ENCODE measurements at places on chromosomes 5 and 9.
A peak's percentile ranks its signal among the peaks of the same experiment; 100 is the strongest.

DNA sequence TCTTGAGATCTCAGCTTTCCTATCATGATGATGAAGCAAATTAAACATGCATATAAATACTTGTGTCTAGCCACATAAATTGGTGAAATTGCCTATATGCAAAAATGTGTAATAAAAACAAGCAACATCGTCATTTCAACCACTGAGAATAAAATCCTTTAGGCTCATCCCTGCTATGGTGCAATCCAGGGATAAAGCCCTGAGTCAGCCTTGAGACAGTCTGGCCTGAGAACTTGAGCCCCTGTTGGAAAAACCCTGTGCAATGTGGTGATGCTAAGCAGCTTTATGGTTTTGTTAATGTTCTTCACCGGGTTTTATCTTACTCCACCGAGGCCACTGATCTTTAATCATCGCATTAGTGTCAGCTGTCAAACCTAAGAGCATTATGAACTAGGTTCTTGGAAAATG lies 170.5 kb downstream of the DCP2 start:
- DNase-seq: no peak

DNA sequence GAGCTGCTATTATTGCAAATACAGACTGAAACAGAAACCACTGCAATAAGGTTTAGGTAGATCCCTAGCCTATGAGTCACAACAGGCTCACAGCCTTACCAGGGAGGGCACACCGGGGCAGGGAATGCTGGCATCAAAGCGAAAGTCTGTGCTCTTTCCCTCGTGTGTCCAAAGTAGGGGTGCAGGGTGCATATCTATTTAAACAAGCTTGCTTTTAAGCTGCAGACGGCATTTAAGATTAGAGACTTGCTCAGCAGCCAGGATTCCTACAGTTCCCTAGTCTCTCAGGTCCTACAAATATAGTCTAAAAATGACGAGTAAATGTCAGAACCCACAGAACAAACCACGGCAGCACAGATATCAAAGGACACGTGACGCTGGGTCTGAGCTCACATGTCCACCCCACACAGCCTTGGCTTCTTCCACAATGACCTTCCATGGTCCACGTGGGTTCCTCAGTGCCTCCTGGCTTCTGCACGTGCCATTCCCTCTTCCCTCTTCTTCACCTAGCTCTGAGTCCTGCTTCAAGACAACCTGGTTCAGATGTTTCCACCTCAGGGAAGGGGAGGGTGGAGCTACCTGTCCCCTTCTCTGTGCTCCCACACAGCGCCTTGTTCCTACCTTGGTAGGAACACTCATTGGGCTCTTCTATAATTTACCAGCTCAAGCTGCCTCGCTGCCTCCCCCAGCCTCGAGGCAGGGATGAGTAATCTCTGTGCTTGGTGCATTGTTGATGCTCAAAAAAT lies 193.2 kb downstream of the MAPKAP1 start:
- DNase-seq: no peak

GRCh38 chr9:33489066-33489465 lies 15.3 kb upstream of the NOL6 start:
- DNase-seq: no peak

DNA sequence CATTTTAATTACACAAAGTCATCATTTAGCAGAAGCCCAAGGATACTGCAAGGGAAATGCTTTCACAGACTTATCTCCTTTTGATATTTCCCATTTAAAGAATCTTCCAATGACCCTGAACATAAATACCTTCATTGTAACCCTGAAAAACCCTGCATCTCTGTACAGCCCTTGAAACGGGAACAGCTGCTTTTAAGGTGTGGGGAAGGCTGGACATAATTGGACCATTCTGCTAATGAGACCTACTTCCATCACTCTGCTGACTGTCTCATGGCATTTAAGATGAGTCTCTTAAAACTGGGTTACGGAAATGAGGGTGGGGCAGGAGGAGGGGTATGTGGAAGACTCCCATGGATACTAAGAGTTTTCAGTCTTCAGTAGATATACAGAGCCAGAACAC lies 485.8 kb downstream of the BRINP1 start:
- DNase-seq: no peak

GRCh38 chr5:10572451-10572850 lies 8.6 kb downstream of the ANKRD33B start:
- DNase-seq: no peak

DNA sequence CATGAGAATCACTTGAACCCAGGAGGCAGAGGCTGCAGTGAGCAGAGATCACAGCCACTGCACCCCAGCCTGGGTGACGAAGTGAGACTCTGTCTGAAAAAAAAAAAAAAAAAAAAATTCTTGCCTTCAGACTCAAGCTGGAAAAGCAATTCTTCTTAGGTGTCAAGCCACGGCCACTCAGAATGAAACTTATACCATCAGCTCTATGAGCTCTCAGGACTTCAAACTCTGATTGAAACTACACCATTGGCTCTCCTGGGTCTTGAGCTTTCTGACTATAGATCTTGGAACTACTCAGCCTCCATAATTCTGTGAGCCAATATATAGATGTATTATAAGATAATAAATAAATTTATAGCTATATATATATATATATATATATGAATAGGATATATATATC lies 12.9 kb upstream of the FGF10 start:
- DNase-seq: no peak

- DNase-seq: no peak
These were observed 18.9 kb upstream of the ANKRD55 start for GRCh38 chr5:56251918-56252553.

GRCh38 chr5:80269991-80270438 lies 14.2 kb upstream of the SERINC5 start:
- DNase-seq: peak; percentile 51

GRCh38 chr9:124805186-124805585 lies 28.3 kb downstream of the OLFML2A start:
- DNase-seq: no peak

DNA sequence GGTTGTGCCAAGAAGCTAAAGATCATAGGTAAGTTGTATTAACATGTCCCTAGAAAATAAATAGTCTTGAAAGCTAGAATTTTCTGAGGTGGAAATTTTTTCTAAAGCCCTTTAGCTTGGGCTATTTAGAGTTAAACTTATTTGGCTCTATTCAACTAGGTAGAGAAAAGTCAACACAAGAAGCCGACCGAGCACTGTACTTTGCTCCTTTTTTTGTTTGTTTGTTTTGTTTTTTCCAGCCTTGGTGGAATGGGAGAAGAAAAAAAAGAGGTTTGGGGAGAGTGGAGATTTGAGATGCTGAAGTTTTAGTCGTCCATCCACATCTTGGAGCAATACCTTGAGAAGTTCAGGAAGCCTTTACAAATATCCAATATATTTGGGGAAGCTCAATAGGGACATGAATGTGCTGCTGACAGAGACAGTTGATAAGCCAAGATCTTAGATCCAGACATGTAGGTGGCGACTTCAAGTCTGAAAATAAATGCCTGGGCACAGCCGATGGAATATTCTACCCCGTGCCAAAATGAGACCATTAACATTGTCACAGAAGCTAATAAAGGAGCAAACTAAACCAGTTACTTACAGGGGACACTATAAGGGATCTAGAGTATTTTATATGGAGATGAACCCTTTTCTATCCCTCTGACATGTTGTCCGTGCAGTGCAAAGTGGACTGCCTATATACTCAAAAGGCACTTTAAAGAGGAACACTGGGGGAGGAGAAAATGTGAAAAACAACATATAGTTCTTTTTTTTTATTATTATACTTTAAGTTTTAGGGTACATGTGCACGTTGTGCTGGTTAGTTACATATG lies 466.1 kb downstream of the PTPRD start:
- no peak for DNase-seq

GRCh38 chr9:91500509-91501014 lies 76.9 kb upstream of the NFIL3 start:
- no peak for DNase-seq

GRCh38 chr9:89822996-89823395 lies 218.2 kb downstream of the GADD45G start:
- DNase-seq: no peak

GRCh38 chr5:178487911-178488600 lies 102.1 kb downstream of the COL23A1 start:
- DNase-seq: no peak

GRCh38 chr9:84002344-84002743 lies 21.7 kb downstream of the RMI1 start:
- no peak for DNase-seq

- DNase-seq: no peak
These were observed 141.5 kb upstream of the GAS1 start for GRCh38 chr9:87088621-87089365.

GRCh38 chr9:109182940-109183798 lies 16.1 kb upstream of the FRRS1L start:
- DNase-seq: no peak

GRCh38 chr5:130243641-130244040 lies 339.4 kb downstream of the CHSY3 start:
- no peak for DNase-seq

DNA sequence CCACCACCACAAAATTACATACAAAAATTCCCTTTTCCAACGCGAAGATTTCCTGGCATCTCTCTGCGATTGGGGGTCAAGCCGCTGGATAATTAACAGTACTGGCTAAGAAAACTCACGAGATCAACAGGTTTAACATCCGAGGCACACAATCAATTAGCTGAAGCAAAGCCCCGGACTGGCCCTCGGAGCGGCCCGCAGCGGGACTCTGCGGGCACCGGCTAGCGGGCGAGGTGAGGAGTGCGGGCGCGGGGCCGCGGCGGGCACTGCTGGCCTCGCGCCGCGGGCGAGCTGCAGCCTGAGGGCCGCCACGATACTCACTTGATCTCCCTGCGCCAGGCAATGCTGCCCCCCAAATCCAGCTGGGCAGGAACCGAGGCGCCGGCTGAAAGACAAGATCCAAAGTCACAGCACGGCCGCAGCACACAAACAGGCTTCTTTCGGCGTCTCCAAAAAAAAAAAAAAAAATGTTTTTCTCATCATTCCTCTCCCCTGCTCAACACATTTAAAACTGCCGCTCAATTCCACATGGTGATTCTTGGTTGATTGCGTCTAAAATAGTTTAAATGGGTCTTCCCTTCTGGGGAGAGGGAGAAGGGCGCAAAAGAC lies 210.2 kb downstream of the MEF2C start:
- no peak for DNase-seq

DNA sequence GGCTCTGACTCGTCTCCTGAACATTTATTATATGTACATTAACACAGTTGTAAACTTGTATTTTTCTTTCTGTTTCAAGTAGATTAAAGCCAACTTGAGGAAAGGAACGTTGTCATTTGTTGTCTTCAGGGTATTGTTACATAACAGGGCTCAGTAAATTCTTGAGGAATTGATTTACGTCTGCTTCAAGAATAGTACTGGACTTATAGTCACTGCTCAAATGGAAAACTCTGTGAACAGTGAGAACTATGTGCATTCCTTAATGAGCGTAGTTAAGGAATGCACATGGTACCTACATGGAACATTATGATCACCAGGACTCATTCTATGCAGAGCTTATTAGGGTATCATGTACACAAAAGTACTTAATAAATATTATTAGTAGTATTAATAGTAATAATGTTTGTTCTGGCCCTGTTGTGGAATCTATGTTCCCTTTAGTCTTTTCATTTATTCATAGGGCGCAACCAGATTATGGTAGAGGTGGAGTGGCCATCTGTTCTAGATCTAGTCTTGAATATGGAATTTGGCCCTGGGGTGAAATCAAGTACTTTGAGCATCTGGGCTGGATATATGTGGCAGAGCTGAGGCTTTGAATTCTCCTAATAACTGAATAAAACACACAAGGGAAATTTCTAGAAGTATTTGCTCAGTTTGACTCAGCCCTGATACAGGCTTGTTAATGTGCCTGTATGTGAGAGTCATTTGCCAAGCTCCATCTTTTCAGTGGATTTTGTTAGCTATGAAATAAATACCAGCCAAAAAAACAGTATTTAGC lies 108.6 kb upstream of the SH3GL2 start:
- DNase-seq: no peak

GRCh38 chr5:84372066-84372695 lies 12.5 kb downstream of the EDIL3 start:
- no peak for DNase-seq

GRCh38 chr5:16776611-16777251 lies 159.4 kb downstream of the MYO10 start:
- no peak for DNase-seq

DNA sequence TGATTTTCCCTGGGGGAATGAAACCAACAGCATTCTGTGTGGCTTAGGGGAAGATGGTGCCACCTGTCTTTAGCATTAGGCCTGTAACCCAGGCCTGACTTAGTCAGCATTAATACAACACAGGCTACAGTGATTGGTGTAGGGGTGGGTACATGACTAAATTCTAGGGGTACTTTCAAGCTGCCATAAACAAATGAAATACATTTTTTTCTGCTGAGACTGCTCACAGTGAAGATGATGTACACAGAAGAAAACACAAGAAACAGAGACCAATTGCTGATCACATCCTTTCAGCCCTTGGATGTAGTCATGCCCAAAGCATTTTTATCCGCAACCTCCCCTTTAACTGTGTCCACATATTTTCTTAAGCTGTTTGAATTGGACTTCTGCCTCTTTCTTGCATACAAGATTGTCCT lies 527.2 kb downstream of the KCTD16 start:
- no peak for DNase-seq

GRCh38 chr9:127159949-127160610 lies 37.6 kb upstream of the ANGPTL2 start:
- no peak for DNase-seq

GRCh38 chr9:4415281-4415680 lies 75.0 kb upstream of the SLC1A1 start:
- DNase-seq: no peak

DNA sequence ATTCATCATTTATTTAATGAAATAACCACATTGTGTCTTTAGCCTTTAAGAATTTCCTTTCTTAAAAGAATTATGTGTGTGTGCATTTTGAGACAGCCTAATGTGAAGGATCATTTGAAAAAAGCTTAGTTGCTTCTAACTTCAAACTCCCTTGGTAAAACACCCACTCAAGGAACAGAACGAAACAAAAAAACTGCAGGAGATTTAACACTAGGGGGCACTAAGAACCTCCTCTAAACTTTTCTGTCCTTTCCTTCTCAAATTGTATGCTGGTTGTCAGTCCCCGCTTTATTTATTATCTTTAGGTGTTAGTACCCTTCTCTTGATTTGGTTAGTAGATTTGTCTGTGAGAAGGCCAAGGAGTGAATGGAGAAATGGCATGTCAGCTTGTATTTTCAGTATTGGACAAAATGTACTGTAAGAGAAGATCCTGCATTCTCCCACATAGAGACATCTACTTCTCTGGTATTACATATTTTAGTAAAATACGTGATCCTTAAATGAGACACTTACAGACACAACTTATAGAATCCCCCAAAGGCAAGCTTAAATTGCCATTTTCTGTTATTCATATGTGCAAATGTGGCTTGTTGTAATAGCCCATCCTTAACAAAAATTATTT lies 229.7 kb downstream of the MRPS30 start:
- no peak for DNase-seq

DNA sequence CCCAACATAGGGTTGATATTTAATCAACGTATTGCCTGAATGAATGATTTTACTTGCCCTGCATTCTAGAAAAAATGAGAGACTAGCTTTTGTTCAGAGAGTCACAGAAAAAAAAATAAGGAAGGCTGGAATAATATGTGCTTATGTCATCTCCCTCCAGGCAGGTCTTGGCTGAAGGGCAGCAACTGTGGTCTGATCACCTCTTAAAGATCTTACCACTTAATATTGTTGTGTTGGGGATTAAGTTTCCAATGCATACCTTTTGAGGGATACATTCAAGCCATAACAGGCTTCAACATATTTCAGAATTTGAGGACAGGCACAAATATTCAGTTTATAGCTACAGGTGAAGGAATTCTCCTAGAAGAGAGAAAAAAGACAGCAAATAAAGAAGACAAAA lies 157.3 kb upstream of the S1PR3 start:
- no peak for DNase-seq

GRCh38 chr5:32604800-32605765 lies 19.7 kb downstream of the SUB1 start:
- DNase-seq: no peak

- no peak for DNase-seq
These were observed 786 bp upstream of the TSSK1B start for GRCh38 chr5:113435575-113435974.
